H9 (cell line): ENCODE measurements at places on chromosomes 4 and X. TPM values are rescaled to one million over a fixed set of nuclear protein-coding genes. Genes with fewer than 3 reads are reported as not detected.

DNA sequence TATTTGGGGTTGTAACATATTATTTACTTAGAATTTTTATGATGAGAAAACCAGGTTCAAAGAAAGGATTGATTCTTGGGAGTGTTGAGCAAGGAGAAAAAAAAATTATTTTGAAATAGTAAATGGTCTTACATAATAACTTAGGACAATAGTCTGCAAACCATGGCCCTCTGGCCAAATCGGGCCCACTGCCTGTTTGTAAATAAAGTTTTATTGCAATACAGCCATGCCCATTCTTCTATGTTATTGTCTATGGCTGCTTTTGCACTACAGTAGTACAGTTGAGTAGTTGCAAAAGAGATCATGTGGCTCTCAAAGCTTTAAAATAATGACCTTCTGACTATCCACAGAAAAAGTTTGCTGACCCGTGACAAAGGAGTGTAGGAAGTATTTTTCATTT is 63.2 kb upstream of the MCUB start:
- H3K36me3 ChIP-seq, result peaks cover 35% of the 10 kb centered on the region
- no peaks in the 10 kb centered on the region for H3K27me3 ChIP-seq
- H3K4me3 ChIP-seq, result no peak overlapping the region
- DNase-seq, result no peak

- no peaks in the 10 kb centered on the region for H3K4me1 ChIP-seq
- DNase-seq, result no peak
- H3K27ac ChIP-seq, result no peak overlapping the region
- no peaks in the 10 kb centered on the region for H3K36me3 ChIP-seq
These were observed 49.8 kb downstream of the SH3RF1 start for GRCh38 chr4:169220854-169221411.

DNA sequence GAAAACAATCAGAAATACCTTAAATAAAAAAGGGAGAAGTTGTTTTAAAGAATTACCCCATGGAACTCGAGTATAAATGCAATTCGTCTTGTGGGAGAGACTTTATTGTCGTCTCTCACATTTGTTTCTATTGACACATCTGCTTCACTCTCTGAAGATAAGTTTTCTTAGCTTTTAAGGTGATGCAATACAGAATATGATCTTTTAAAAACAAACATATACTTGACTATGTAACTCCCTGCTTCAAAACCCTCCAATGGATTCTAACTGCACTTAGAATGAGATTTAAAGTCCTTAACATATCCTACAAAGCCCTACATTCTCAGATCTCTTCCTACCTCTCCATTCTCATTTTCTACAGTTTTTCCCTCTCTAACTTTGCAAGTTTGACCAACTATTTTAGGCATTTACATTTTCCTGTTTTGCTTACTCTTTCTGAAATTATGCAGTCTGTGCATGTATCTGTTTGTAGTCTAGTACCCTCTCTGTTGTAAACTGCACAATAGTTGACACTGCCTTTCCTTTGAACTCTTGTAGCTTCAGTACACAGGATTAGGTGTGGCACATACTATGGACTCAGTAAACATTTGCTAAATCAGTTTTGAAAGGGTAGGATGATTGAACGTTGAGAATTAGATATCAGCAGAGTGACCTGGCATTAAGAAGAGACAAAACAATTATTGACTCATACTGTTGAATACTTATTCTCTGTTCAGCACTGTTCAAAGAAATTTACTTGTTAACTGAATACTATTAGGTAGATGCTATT is 59.8 kb downstream of the AGTR2 start:
- no peaks in the 10 kb centered on the region for H3K27me3 ChIP-seq
- no peak for DNase-seq
- no peak overlapping the region for H3K27ac ChIP-seq
- H3K4me3 ChIP-seq, result no peak overlapping the region

The SPANXA2 gene
- not detected in 2 replicates for total RNA-seq

GRCh38 chrX:136292656-136293055 is 8.1 kb upstream of the ADGRG4 start:
- H3K27me3 ChIP-seq, result no peaks in the 10 kb centered on the region
- peaks cover 4% of the 10 kb centered on the region; the same call in 1 of the 2 replicates for H3K36me3 ChIP-seq
- no peak for DNase-seq
